ENCODE measurements at places on chromosomes 5 and 9. TPM values are rescaled to one million over a fixed set of nuclear protein-coding genes. Genes with fewer than 3 reads are reported as not detected.

FOXD4L5 gene
- 0.27 TPM for total RNA-seq

DNA sequence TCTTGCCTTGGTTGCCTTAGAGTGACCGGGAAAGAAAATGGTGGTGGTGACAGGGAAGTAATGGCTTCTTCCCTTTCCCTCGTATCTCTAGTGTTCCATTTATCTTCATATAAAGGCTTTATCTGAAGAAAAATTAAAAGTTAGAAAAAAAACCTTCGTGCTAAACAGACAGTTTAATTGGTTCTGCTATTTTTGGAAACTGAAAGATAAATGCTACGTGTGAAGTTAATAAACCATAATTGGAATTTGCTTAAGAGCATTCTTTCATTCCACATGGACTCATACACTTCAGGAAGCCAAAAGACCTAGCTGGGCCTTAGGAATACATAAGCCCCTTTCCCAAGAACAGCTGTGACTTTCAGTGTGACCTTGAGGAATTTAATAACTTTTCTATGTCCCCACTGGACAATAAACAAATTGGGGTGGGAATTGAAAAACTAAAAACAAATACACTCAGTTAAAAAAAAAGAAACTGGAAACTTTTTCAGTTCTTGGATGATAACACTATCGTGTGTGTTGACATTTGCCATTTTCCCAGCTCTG, 818.8 kb upstream of the WWC1 start:
- no peak for DNase-seq

DNA sequence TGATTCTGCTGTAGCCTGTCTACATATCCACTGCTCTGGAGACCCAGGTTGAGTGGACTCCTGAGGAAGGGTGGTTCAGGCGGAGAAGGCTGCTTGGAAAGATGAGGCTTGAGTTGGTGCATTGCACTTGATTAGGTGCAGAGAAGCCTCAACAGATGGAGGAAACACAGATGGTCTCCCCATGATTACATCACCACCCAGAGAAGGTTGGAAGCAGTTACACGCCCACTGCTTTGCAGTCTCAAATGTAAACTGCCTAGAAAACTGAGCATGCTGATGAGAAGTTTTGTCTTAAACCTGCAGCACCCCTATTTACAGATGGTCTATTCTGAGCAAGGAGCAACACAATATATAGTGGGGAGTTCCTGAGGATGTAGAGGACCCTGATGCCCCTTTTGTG, 266.6 kb downstream of the PIK3R1 start:
- no peak for DNase-seq

NUTM2F gene
- not detected for total RNA-seq

GRCh38 chr9:84206801-84207370, 133.7 kb downstream of the SLC28A3 start:
- DNase-seq = no peak

CER1 gene
- not detected for total RNA-seq

Data from activated T-helper 1 cell treated with anti-CD3 and anti-CD28 coated beads, Interleukin-12 subunit alpha, Interleukin-12 subunit beta, Interleukin-2, Interleukin-4 antibody, amounts not matched to agents 30 ng/mL and 10 ng/mL and 1 ng/mL, durations not matched to agents 14 hours and 24 hours and 36 hours (primary cell).